Daoy (cell line): ENCODE measurements at places on chromosomes 3 and 15. TPM values are rescaled to one million over a fixed set of nuclear protein-coding genes. Genes with fewer than 3 reads are reported as not detected.

DNA sequence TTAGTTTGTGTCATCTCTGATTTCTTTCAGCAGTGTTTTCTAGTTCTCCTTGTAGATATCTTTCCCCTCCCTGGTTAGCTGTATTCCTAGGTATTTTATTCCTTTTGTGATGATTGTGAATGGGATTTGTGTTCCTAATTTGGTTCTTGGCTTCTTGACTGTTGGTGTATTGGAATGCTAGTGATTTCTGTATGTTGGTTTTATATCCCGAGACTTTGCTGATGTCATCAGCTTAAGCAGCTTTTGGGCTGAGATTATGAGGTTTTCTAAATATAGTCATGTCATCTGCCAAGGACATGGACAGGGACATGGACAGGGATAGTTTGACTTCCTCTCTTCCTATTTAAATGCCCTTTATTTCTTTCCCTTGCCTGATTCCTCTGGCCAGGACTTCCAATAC lies 35.8 kb downstream of the MYO9A start:
- no peak for DNase-seq

GRCh38 chr3:67093305-67093704 lies 95.2 kb downstream of the KBTBD8 start:
- no peak for DNase-seq

- no peak for DNase-seq
These were observed 144.0 kb downstream of the OCA2 start for GRCh38 chr15:27955087-27955486.

GRCh38 chr15:77874063-77874462 lies 203.4 kb downstream of the TBC1D2B start:
- DNase-seq, result no peak

The COL6A6 gene
- 0.21 and 0.63 TPM in 2 replicates for total RNA-seq

DNA sequence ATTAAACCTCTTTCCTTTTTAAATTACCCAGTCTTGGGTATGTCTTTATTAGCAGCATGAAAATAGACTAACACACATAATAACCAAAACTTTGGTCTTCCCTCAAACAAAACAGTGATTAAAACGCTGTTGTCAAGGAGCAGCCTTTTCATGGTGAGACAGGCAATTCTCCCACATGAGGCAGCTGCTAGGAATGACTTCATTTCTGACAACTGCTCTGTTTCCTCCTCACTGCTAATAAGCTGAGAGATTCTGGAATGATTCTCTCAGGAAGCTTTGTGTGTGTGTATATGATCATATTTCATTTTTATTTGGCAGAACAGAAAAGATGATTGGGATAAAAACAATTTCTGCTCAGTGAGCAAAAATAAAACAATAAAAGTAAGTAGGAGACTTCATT lies 580.6 kb upstream of the ADAMTS9 start:
- DNase-seq, result no peak

DNA sequence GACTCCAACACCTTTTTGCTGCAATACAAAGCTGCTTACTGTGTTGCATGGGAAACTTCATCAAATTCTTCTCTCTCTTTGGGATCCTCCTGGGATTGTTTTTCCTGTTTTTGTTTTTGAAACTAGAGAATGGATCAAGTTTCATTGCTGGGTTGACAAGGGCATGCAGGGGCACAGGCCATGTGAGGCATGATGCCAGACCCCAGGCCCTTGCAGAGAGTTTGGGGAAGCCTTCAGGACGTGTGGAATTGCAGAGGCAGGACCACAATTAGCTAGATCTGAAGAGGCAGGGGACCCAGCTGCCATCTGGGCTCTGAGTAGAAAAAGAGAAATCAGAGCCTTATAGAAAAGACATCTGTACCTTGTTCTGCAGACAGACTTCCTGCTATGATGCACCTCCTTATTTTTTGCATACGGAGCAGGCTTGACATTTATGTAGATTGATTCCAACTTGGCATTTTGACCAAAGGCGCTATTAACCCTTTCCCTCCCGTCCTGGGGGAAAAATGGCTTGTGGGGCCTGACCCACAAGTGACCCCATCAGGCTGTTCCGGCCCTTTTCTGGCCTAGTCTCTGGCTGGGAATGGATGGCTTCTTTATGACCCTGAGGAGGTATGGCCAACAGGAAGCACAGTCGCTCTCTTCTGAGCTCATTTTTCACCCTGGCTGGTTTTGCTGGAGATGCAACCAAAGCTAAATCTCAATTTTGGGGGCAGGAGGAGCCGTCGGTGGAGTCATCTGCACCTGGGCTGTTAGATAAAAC lies 44.3 kb upstream of the CHRNB4 start:
- no peak for DNase-seq
